ENCODE measurements at places on chromosomes 13 and 19.

DNA sequence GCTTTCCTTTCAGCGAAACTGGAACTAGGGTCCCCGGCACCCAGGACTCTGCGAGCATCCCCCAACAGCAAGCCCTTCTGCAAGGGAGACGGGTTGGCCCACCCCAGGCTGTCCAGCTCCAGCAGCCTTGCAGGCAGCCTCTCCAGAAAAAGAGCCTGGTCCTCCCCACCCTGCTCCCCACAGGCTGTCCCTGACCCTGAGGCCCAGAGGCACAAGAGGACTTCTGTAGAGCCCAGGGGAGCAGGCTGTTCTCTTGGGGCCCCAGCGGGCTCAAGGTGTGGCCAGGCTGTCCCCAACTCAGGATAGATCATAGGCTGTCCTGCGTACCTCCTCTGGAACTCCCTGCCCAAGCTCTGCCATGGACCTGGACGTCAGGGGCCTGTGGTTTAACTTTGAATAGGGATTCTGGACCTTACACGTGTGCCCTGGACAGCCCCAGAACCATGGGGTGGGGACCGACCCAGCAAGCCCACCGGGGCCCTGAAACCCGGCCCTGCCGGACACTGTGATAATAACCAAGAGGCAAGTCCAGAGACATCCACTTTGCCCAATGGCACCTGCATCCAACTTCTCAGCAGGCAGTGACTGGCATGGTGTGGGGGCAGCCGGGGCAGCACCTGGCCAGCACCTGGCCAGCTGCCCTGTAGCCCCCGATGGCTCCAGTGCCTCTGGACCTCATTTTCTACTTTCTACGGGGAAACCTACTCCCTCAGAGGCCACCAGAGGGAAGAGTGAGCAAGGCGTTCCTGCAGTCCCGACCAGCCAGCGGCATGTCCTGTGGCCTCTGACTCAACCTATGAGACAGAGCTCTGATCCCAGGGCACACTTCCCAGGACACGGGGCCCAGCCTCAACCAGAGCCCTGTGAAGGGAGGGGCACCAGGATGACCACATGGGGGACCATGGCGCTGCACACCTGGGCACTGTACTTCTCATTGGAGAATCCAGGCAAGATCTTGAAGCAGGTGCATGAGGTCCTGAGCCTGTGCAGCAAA, 50.9 kb upstream of the TPM4 start:
- DNase-seq = peak; percentile 65

- DNase-seq = no peak
Observed at GRCh38 chr13:49954674-49955455, 18.7 kb upstream of the SPRYD7 start.

GRCh38 chr13:45143346-45143751, 23.0 kb downstream of the GTF2F2 start:
- DNase-seq = no peak

GRCh38 chr13:40776681-40777165, 5.7 kb upstream of the MRPS31 start:
- DNase-seq = peak; percentile 93

All from activated CD4-positive, alpha-beta T cell treated with anti-CD3 and anti-CD28 coated beads, Interleukin-2, amount 10 ng/mL, durations not matched to agents 24 days and 14 days (primary cell).